ENCODE measurements at places on chromosomes 6 and 20.
A peak's percentile ranks its signal among the peaks of the same experiment; 100 is the strongest.

DNA sequence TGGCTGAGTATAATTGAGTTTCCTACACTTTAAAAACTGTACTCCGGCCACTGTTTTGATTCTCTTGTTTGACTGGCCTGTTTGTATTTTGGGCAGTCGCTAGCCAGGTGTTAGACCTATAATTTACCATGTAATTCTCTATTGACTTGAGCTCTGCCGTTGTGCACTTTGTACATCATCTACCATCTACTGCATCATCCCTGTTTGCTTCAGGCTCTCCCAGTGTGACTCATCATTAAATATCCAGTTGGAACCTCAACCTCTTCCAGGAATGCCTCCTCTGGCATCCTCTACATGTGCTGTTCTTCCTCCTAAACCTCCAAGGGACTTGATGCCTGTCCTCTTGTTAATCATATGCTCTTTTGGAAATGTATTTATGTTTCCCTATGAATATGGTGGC lies 72.3 kb downstream of the FARS2 start:
- no peak for DNase-seq

DNA sequence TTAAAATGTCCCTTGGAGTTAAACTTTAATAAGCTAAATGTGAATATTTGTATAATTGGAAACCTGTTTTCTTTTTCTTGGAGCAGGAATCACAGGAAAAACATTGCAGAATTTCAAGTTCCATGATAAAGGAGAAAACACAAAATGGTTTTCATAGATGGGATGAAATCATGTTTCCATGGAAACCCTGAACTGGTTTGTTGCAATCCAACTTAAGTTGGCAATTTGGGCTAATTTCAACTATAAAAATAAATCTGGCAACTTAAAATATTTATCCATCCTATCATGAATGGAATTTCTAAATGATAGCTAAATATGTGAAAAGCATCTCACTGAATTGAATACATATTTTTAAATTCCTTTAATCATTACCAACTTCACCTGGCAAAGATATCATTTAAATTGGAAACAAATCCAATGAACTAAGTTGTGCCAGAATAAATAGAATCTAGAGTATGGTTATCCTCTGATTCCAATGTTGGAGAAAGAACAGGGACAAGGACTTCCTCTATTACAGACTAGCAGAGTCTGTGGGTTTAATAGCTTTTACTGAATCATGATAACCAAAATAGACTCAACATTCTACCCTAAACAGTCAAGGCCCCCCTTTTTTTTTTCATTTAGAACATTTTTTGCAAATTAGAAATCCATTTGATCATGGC lies 33.2 kb downstream of the COL21A1 start:
- DNase-seq = no peak

GRCh38 chr20:60036746-60037499 lies 78.7 kb downstream of the CDH26 start:
- DNase-seq = no peak

DNA sequence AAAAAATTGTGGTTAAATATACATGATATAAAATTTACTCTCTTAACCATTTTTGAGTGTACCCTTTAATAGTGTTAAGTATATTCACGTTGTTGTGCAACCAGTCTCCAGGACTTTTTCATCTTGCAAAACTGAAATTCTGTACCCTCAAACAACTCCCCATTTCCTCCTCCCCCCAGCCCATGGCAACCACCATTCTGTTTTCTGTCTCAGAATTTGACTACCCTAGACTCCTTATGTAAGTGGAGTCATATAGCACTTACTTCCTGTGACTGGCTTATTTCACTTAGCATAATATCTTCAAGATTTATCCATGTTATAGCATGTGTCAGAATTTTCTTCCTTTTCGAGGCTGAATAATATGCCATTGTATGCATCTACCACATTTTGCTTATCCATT lies 5.1 kb downstream of the VPS16 start:
- no peak for DNase-seq

- no peak for DNase-seq
Measured at GRCh38 chr20:10453241-10453640, 18.1 kb downstream of the SLX4IP start.

DNA sequence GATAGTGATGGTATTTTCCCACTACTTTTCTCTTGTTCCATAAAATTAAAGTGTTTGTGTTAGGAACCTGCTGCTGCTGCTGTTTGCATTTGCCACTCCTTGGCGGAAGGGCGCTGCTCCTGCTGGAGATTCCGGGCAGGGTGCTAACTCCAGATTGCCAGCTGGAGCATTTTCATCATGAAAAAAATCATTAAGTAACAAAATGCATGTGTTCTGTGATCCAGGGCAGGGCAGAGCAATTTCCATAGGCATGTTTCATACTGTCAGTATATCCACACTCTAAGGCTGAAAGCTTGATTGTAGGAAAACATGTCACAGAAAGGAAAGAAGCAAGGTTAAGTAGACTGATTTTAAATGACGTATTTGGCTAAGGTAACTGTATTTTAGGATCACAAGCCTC lies 24.0 kb downstream of the PBOV1 start:
- DNase-seq = no peak

GRCh38 chr6:52364480-52365166 lies 2.7 kb downstream of the PAQR8 start:
- DNase-seq = no peak

DNA sequence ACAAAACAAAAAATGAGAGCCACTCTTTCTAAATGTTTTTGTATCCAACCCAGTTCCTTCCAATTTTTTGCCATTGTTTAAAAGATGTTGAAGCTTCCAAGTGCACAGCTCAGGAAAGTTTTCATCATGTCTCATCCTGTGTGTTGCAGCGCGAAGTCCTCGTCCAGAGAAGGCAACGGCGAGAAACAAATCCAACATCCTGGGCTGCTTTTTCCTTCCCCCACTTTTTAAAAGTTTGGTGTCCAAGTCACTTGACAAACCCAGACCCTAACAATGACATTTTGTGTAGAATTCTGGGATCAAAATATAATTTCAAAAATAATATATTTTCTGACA lies 92.3 kb downstream of the ANKRD60 start:
- no peak for DNase-seq

GRCh38 chr20:49608752-49609670 lies 41.1 kb upstream of the PTGIS start:
- DNase-seq = peak; percentile 61

DNA sequence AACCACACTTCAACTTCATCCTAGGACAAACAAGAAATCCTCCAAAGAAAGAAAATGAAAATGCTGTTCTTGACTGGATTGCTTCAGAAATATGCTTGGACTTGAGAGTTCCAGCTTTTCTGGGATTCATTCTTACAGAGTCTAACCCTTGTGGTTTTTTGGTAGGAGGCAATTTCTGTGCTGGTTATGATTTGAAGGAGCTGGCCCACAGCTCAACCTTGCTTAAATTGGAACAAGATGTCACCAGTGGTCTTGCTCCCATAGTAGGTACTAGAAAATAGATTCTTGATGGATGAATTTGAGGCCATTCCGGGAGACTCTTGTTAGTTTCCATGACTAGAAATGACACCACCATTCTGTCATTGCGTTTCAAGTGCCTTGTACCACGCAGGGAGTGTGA lies 54.3 kb upstream of the BMP6 start:
- no peak for DNase-seq

DNA sequence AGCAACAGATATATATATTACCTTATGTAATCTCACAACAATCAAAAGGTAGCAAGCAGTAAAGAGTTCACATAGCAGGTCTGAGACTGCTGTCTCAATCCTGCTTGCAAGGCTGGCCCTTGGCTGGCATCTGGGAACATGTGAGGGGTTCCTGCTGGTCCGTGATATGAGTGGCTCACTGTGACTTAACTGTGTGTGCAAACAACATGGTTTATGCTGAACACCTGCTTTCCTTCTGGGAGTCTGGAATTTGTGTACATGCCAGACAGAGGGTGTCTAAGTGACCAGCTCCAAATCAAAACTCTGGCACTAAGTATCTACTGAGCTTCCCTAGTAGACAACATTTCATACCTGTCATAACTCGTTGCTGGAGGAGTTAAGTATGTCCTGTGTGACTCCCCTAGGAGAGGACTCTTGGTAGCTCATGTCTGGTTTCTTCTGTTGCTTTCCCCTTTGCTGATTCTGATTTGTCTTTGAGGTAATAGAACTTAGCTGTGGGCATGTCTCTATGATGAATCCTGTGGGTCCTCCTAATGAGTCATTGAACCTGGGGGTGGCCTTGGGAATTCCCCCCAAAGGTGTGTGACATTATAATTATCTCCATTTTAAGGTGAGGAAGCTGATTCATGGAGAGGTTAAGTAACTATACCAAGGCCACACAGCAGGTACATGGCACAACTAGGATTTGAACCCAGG lies 131.6 kb upstream of the NEDD9 start:
- DNase-seq = no peak

Measured in activated T-helper 1 cell treated with Interleukin-2 at 50 U/mL for 16 hours (primary cell).